ENCODE measurements at places on chromosomes 16 and 17.
A peak's percentile ranks its signal among the peaks of the same experiment; 100 is the strongest.

GRCh38 chr17:44137891-44138709, 3.6 kb upstream of the HROB start:
- peaks cover 10% of the 10 kb centered on the region for H3K36me3 ChIP-seq
- H3K27me3 ChIP-seq = peaks cover 21% of the 10 kb centered on the region
- H3K27ac ChIP-seq = no peak overlapping the region
- DNase-seq = no peak
- no peak overlapping the region for H3K4me3 ChIP-seq

DNA sequence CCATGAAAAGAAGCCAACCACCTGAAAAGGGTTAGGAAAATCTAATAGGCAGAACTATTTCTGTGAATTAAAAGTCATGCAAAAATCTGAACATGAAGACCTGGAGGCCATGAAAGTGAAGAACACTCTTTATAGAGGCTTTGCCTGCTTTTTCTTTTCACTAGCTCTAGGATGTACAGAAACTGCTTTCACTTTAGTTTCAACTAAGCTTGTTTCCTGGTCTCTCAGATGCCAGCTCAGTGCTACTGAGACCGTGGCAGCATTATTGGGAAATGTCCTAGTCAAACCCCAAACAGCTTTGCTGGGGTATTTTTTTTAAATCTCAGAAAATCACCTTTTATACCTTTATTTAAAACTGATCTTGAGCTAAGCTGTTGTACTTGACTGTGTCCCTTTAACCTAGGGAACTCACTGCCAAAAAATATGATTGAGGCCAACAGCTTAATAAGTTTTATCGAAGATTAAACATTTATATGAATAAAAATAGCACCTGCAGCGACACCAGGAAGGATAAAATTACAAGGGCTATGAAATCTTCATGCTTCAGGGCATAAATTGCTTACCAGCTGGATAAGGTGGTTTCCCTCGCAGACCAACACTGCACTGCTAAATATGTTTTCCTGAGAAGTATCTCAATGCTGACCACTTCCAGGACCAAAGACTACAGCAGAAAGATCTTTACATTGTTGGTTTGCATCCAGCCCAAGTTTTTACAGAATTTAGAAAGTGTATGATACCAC, 621.8 kb upstream of the ZFHX3 start:
- H3K4me3 ChIP-seq = no peak overlapping the region
- no peak overlapping the region for H3K27ac ChIP-seq
- H3K27me3 ChIP-seq = no peaks in the 10 kb centered on the region
- H3K4me1 ChIP-seq = no peaks in the 10 kb centered on the region

GRCh38 chr16:85164431-85164830, 52.2 kb upstream of the CIBAR2 start:
- H3K4me1 ChIP-seq = no peaks in the 10 kb centered on the region
- H3K4me3 ChIP-seq = no peak overlapping the region
- no peaks in the 10 kb centered on the region for H3K36me3 ChIP-seq
- peaks cover 43% of the 10 kb centered on the region for H3K27me3 ChIP-seq
- no peak for DNase-seq

DNA sequence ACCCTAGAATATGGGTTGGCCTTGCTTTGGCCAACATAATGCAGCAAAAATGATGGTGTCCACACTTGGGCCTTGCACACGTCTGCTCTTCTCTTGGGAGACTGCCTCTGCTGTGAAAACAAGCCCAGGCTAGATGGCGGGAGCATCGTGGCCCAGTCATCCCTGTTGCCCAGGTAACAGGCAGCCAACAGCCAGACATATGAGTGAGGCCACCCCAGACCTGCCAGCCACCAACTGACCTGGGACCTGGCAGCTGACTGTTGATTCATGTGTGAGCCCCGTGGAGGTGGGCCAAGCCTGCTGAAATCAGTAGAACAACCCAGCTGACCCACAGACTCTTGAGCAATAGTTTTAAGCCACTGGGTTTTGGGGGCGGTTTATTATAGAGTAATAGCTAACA, 39.4 kb upstream of the CDH3 start:
- no peaks in the 10 kb centered on the region for H3K27me3 ChIP-seq
- H3K4me3 ChIP-seq = no peak overlapping the region
- DNase-seq = no peak
- no peak overlapping the region for H3K27ac ChIP-seq
- H3K4me1 ChIP-seq = no peaks in the 10 kb centered on the region

DNA sequence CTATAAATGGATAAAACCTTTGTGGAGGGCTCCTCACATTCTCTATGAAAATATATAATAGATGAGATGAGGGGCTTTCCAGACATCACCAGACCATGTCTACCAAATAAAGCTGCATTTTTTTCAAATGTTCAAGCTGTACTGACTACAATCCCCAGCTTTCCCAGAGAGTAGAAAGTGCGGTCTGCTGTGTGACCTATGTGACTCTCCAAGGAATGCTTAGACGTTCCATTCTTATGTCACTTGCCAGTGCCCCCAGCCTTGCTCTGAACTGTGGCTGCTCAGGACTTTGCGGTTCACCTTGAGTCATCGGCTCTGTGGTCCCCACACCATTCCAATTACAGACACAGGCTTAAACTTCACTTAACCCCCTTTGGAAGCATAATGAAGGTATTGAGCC, 47.8 kb upstream of the SCNN1B start:
- peaks cover 30% of the 10 kb centered on the region for H3K27me3 ChIP-seq
- H3K36me3 ChIP-seq = no peaks in the 10 kb centered on the region
- H3K27ac ChIP-seq = no peak overlapping the region
- no peak for DNase-seq
- H3K4me1 ChIP-seq = no peaks in the 10 kb centered on the region

- no peak overlapping the region for H3K27ac ChIP-seq
- no peak overlapping the region for H3K4me3 ChIP-seq
- peaks cover 1% of the 10 kb centered on the region for H3K36me3 ChIP-seq
- DNase-seq = no peak
- no peaks in the 10 kb centered on the region for H3K4me1 ChIP-seq
Observed at GRCh38 chr17:43873091-43873490, 26.1 kb downstream of the CD300LG start.

- no peak overlapping the region for H3K4me3 ChIP-seq
- H3K36me3 ChIP-seq = no peaks in the 10 kb centered on the region
- H3K27me3 ChIP-seq = peaks cover 14% of the 10 kb centered on the region
- DNase-seq = peak; percentile 60
- peak overlapping the region; percentile 92 for H3K27ac ChIP-seq
Observed at GRCh38 chr17:31654936-31655335, 204.1 kb downstream of the COPRS start.

DNA sequence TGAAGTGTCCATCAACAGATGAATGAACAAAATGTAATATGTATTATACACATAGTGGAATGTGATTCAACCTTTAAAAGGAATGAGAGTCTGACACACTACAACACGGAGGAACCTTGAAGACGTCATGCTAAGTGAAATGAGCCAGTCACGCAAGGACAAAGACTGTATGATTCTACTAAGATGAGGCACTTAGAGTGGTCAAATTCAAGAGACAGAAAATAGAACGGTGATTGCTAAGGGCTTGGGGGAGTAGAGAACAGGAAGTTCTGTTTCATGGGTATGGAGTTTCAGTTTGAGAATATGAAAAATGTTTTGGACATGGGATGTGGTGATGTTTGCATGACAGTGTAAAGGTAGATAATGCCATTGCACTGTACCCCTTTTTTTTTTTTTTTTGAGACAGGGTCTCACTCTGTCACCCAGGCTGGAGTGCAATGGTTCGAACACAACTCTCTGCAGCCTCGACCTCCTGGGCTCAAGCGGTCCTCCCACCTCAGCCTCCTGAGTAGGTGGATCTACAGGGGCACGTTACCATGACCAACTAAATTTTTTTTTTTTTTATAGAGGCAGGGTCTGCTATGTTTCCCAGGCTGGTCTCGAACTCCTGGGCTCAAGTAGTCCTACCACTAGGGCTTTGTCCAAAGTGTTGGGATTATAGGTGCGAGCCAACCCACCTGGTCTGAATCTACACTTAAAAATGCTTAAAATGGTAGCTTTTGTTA, 2.9 kb upstream of the CCDC102A start:
- no peak for DNase-seq
- H3K4me1 ChIP-seq = peaks cover 78% of the 10 kb centered on the region
- H3K36me3 ChIP-seq = peaks cover 20% of the 10 kb centered on the region
- peak overlapping the region; percentile 79 for H3K4me3 ChIP-seq
- no peaks in the 10 kb centered on the region for H3K27me3 ChIP-seq
- H3K27ac ChIP-seq = peak overlapping the region; percentile 84

DNA sequence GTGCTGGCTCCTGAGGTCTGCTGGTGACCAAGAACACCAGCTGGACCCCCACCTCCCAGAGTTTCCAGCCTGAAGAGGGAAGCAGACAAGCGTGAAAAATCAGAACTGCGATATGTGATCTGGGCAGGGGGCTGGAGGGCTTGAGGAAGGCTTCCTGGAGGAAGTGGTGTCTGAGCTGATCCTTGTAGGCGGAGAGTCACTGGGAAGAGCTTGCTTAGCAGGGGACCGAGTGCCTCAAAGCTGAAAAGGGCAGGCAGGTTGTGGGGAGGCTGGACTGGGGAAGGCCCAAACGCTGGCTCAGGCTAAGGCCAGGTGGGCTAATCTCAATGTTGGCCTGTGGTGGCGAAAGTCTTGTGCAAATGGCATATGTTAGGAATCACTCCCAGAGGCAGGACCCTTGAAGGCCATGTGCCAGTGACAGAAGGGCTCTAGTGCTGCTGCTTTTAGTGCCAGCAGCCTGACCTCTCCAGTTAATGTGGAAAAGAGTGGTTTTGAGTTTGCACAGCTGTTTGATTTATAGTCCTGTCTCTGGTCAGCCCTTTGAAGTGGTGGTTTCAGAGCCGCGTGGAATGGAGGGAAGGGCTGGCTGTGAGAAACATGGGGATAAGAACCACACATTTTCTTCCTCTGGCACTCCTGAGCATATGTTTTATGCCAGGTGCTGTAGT, 85.3 kb upstream of the LGALS9 start:
- H3K27me3 ChIP-seq = no peaks in the 10 kb centered on the region
- no peak overlapping the region for H3K27ac ChIP-seq
- no peak for DNase-seq
- peaks cover 2% of the 10 kb centered on the region for H3K36me3 ChIP-seq

GRCh38 chr17:60106340-60107059, 27.8 kb upstream of the HEATR6 start:
- no peak for DNase-seq
- no peak overlapping the region for H3K27ac ChIP-seq
- peaks cover 9% of the 10 kb centered on the region for H3K4me1 ChIP-seq
- no peak overlapping the region for H3K4me3 ChIP-seq
- H3K36me3 ChIP-seq = no peaks in the 10 kb centered on the region

DNA sequence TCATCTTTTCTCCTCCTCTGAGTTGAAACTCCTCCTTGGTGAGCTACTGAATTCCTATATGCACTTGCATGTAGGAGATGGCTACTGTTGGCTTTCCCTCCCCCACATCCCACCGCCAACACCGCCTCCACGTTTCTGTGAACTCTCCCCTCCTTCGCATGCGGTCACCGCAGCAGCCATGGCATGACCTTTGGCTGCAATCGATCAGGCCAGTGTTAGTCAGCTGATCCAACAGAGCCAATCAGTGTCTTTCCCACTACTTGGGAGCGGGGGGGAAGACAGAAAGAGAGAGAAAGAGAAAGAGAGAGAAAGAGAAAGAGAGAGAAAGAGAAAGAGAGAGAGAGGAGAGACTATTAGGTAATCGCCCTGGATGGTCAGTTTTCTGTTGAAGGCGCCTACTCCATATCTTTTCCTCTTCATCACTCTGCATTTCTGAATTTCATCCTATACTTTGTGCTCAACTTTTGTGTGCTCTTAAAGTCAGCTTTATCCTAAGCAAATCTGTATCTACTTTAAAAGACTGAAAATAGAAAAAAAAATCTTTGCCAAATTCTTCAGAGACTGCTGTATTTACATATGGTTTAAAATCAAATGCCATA, 22.7 kb downstream of the ASGR1 start:
- H3K4me1 ChIP-seq = no peaks in the 10 kb centered on the region
- peaks cover 89% of the 10 kb centered on the region for H3K27me3 ChIP-seq
- DNase-seq = no peak
- H3K4me3 ChIP-seq = no peak overlapping the region
- H3K36me3 ChIP-seq = peaks cover 1% of the 10 kb centered on the region
- H3K27ac ChIP-seq = no peak overlapping the region

GRCh38 chr17:27535178-27535928, 79.1 kb downstream of the KSR1 start:
- H3K4me1 ChIP-seq = peaks cover 24% of the 10 kb centered on the region
- no peak overlapping the region for H3K4me3 ChIP-seq
- no peaks in the 10 kb centered on the region for H3K36me3 ChIP-seq
- no peaks in the 10 kb centered on the region for H3K27me3 ChIP-seq

DNA sequence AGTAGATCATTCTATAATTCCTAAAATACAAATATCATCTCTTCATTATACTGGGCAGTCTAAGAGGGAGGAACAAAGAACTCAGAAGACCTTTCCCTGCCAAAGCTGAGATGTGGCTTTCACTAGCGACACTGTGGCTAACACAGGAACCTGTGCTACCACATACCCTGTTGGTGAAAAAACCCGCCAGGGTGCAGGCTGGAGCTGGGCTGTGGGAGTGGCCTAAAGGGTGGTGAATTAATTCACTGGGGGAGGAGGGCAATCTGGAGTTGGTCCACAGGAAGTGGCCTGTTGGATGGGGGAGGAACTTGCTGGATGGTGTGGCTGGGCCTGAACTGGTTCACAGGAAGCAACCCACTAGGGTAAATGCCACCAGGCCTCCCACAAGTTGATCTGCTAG, 7.4 kb downstream of the ZNF594 start:
- peak; percentile 22 for DNase-seq
- peaks cover 19% of the 10 kb centered on the region for H3K36me3 ChIP-seq
- H3K27ac ChIP-seq = no peak overlapping the region
- peaks cover 6% of the 10 kb centered on the region for H3K4me1 ChIP-seq
- H3K4me3 ChIP-seq = no peak overlapping the region
- H3K27me3 ChIP-seq = no peaks in the 10 kb centered on the region

GRCh38 chr16:51761001-51761400, 609.9 kb upstream of the SALL1 start:
- H3K4me3 ChIP-seq = no peak overlapping the region
- H3K27me3 ChIP-seq = peaks cover 17% of the 10 kb centered on the region
- DNase-seq = no peak
- H3K27ac ChIP-seq = no peak overlapping the region

GRCh38 chr17:63696381-63696961, 3.5 kb downstream of the LIMD2 start:
- H3K4me1 ChIP-seq = peaks cover 60% of the 10 kb centered on the region
- peak; percentile 27 for DNase-seq
- peak overlapping the region; percentile 92 for H3K4me3 ChIP-seq
- H3K27ac ChIP-seq = peak overlapping the region; percentile 95

GRCh38 chr16:78925083-78925767, 675.3 kb downstream of the MAF start:
- H3K36me3 ChIP-seq = peaks cover 1% of the 10 kb centered on the region
- H3K27ac ChIP-seq = no peak overlapping the region
- no peak overlapping the region for H3K4me3 ChIP-seq
- no peak for DNase-seq
- peaks cover 9% of the 10 kb centered on the region for H3K4me1 ChIP-seq
